ENCODE measurements at places on chromosomes 11 and 22. TPM values are rescaled to one million over a fixed set of nuclear protein-coding genes. Genes with fewer than 3 reads are reported as not detected.

Gene SCYL1
- total RNA-seq = 54.1 TPM

Gene C11orf87
- under 0.01 TPM for total RNA-seq

Gene TMA7B
- total RNA-seq = not detected

Gene HTR3A
- not detected for total RNA-seq

Gene NRXN2
- not detected for total RNA-seq

Gene RGL4
- total RNA-seq = not detected

Gene CTSW
- total RNA-seq = not detected

Gene ACTN3
- under 0.01 TPM for total RNA-seq

Gene WT1
- 0.50 TPM for total RNA-seq

Gene CD3D
- total RNA-seq = not detected

Data from nasal cavity respiratory epithelium epithelial cell of viscerocranial mucosa (primary cell).